ENCODE measurements at places on chromosomes 12 and 14.

DNA sequence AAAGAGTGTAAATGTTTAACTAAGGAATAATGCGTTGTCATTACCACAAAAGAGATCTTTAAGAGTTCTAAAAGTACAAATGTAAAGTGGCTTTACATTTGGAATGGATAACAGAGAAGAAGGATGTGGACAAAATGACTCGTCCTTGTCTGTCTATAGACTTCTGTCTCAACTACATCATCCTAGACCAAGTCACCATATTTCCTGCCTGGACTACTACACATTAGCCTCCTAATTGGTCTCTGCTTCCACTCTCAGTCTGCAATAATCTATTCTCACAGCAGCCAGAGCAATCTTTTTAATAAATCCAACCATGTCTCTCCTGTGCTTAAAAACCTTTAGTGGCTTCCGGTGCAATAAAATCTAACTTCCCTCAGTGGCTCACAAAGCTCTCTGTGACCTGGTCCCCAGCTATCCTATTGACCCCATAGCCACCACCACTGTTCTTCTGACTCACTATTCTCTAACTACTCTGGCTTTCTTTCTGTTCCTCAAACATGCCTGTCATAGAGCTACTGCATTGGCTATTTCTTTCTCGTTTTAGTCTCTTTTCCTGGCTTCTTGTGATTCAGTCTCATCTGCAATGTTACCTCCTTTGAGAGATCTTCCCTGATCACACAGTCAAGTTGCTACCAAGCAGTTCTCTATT lies 91.1 kb downstream of the MYF5 start:
- no peak for DNase-seq

DNA sequence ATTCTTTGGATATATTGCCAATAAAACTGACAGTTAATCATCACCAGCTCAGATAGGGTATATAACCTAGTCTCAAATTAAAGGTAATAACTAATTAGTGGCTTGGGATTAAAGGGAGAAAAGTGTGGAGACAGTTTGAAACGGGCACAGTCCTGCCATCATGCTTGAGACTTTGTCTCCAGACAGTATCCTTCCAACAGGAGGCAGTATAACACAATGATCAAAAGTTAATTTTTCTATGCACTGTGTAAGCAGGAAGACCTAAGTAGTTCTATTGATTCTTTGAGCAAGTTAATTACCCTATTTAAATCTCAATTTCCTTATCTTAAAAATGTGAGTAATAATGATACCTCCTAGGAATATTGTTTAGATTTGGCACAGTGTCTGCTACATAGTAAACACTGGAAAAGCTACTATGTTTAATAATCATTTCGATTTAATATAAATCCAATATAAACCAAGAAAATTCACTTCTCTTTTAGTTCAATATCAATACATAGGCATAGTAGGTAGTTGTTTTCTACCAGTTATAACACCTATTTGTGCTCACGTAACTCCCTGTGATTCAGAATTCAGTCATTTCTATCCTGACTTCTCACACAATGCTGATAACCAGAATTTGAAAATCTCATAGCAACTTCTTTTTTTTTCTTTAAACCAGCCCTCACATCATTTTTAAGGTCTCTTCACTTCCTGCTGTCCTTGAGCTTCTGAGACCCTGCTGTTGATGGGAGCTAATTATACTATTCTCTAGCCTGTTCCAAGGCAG lies 53.7 kb downstream of the GALNT4 start:
- DNase-seq: peak; percentile 65

- no peak for DNase-seq
Measured at GRCh38 chr12:84874825-84875139, 37.8 kb downstream of the SLC6A15 start.

DNA sequence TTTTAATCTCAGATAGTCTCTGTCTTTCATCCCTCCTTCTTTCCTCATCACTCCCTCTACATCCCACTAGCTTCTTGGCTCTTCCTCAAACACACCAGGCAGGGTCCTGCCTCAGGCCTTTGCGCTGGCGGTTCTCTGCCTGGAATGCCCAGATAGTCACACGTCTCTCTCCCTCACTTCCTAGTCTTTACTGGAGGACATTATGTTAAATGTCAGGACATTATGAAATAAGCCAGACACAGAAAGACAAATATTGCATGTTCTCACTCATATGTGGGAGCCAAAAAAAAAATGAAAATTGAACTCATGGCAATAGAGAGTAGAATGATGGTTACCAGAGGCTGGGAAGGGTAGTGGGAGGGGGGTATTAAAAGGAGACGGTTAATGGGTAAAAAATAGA lies 442.0 kb downstream of the MED13L start:
- no peak for DNase-seq

GRCh38 chr12:114476159-114476558 lies 70.2 kb upstream of the TBX5 start:
- DNase-seq: peak; percentile 5

DNA sequence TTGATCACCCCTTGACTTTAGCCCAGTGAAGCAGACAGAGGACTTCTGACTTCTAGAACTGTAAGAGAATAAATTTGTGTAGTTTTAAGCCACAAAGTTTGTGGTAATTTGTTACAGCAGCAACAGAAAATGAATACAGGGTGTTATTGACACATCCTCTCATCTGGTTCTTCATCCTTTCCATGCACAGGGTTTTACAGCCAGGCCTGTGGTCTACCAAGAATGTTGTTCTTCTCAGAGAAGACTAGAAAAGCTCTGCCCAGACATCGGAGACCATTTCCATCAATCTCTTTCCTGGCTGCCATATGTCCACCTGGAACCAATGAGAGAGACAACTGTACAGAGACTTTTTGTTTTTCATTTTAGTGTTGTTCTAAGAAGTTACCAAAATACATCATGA lies 308.2 kb upstream of the AMIGO2 start:
- no peak for DNase-seq

DNA sequence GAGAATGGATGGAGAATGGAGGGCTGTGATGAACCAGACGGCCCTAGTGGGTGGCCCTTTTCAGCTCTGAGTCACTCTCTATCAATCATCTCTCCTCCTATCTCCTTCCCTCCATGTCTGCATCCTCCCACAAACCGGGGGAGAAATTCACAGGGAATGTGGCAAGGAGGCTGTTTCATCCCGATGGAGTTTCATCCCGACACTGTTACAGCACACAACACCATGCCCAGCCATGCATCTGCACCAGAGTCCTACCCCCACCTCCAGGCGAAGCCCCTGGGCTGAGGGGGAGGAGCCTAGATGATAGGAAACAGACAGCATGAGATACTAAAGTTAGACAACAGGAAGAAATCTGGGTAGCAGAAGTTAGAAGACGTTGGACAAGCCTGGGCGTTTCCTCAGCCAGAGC lies 20.8 kb downstream of the SLC8B1 start:
- peak; percentile 68 for DNase-seq

DNA sequence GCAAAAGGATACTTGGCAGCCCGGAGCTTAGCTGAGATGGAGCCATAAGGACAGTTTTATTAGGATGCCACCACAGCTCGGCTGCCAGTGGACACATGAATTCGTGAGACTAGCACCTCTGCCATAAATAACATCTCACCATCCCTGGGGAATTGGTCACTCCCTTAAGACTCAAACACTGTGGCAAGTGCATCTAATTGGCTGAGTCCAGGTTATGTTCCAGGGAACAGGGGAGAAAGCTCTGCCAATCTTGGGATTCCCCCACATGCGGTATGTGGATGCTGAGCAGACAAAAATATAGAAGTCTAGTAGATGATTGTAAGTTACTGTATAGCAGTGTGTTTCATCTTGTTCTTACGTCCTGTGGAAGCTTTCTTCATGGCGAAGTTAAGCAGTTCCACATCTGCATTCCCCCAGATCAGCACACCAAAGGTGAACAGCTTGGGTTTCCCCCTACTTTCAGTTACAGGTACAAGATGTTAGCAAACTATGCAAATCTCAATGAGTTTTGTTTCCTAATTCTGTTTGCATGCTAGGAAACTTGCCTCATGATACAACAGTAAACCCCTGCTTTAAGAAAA lies 131.1 kb downstream of the ETV6 start:
- DNase-seq: no peak

DNA sequence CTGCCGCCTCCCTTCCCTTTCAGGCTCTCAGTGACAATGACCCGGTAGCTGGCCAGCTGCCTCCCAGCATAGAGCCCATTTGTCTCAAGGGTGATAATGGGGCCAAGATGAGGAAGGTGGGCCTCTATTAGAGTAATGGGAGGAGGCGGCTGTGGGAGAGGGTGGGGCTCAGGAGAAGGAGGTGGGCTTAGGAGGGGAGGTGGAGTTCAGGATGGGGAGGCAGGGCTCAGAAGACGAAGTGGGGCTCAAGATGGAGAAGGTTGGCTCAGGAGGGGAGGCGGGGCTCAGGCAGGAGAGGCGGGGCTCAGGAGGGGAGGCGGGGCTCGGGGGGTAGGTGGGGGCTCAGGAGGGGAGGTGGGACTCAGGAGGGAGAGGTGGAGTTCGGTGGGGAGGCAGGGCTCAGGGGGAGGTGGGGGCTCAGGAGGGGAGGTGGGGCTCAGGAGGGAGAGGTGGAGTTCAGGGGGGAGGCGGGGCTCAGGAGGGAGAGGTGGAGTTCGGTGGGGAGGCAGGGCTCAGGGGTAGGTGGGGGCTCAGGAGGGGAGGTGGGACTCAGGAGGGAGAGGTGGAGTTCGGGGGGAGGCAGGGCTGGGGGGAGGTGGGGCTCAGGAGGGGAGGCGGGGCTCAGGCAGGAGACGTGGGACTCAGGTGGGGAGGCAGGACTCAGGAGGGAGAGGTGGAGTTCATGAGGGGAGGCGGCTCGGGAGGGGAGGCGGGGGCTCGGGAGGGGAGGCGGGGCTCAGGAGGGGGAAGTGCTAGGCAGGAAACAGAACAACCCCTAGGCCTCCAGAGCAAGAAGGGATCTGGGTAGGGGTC lies 36.8 kb downstream of the IQSEC3 start:
- no peak for DNase-seq

DNA sequence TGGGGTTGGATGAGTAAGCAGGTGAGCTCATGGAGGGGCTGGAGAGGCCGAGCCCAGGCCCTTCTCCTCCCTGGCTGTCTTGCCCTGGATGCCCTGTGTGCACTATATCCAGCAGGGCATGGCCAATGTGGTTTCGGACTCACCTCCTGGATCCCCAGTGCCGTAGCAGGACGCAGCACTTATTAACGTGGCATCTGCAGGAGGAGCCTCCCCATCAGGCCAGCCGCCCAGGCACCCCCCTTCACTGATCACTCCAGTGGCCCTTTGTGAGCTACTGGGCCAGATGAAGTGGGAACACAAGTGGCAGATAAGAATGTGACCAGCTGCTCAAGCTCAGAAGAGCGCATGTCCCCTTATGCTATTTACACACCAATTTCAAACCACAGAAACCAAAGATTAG lies 43.1 kb upstream of the DICER1 start:
- no peak for DNase-seq

GRCh38 chr12:117972301-117972700 lies 3.5 kb upstream of the KSR2 start:
- no peak for DNase-seq

- DNase-seq: no peak
Measured at GRCh38 chr14:48726080-48726642, 860.0 kb downstream of the RPS29 start.

DNA sequence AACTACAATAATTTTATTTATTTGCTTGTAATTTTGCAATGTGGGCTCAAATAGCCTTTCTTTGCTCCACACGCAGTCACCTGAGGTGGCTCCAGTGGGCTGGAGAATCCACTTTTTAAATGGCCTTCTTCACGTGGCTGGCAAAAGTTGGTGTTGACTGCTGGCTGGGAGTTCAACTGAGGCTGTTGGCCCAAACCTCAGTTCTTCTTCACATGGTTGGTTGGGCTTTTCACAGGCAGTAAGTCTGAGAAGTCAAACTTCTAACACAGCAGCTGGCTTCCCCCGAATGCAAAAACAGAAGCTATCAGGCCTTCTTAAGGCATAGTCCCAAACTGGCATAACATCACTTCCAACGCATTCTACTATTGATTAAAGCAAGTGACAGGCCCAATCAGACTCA lies 2.1 kb upstream of the OXA1L start:
- DNase-seq: no peak

DNA sequence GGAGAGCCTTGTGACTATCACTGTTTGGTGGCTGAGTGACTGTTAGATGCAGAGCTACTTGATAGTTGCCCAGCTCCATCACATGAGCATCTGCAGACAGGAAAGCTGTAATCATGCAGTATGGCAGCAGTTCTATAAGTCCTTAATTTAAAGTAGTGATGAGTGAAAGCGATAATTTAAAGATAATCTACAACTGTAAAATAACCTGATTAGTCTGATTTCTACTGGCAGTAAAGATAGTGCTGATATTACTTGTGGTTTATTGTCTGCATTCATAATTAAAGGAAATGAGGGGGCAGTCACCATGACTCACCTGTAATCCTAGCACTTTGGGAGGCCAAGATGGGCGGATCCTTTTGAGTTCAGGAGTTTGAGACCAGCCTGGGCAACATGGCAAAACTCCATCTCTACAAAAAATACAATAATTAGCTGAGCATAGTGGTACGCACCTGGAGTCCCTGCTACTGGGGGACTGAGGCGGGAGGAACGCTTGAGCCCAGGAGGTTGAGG lies 41.2 kb upstream of the PLEKHD1 start:
- no peak for DNase-seq

GRCh38 chr12:131242741-131243496 lies 289.2 kb downstream of the ADGRD1 start:
- no peak for DNase-seq

- no peak for DNase-seq
Measured at GRCh38 chr14:102345232-102345631, 17.5 kb downstream of the CINP start.

Measured in putamen (tissue), 1 donor.